Thoracic aorta (tissue), 2 donors: ENCODE measurements at places on chromosomes 12 and 14.

DNA sequence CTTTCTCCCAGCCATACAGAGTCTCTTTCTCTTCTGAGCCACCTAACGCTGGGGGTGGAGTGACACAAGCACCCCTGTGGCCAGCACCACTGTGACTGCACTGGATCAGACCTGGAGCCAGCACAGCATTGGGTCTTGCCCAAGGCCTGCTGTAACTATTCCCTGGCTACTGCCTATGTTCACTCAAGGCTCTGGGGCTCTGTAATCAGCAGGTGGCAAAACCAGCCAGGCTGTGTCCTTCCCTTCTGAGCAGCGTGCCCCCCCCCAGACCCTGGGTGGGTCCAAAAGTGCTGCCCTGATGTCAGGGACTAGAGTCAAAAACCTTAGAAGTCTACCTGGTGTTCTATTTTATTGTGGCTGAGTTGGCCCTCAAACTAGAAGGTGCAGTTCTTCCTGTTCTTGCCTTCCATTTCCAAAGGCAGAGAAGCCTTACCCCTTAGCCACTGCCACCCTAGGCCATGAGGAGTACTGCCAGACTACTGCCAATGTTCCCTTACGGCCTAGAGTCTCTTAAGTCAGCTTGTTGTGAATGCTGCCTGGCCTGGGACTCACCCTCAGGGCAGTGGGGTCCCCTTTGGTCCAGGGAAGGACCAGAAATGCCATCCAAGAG is 49.9 kb downstream of the PELI2 start:
- DNase-seq = no peak

- no peak for DNase-seq
These were observed 85.5 kb downstream of the CAPZA3 start for GRCh38 chr12:18823461-18823860.

DNA sequence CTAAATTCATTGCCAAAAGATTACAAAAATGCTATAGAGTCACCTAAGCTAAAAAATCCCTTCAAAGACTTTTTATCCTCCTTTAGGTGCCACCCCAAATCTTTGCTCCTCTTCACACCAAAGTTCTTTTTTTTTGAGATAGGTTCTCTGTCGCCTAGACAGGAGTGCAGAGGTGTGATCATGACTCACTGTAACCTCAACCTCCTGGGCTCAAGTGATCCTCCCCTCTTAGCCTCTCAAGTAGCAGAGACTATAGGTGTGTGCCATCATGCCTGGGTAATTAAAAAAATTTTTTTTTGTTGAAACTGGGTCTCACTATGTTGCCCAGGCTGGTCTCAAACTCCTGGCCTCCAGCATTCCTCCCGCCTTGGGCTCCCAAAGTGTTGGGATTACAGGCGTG is 47.9 kb downstream of the WDHD1 start:
- no peak for DNase-seq

DNA sequence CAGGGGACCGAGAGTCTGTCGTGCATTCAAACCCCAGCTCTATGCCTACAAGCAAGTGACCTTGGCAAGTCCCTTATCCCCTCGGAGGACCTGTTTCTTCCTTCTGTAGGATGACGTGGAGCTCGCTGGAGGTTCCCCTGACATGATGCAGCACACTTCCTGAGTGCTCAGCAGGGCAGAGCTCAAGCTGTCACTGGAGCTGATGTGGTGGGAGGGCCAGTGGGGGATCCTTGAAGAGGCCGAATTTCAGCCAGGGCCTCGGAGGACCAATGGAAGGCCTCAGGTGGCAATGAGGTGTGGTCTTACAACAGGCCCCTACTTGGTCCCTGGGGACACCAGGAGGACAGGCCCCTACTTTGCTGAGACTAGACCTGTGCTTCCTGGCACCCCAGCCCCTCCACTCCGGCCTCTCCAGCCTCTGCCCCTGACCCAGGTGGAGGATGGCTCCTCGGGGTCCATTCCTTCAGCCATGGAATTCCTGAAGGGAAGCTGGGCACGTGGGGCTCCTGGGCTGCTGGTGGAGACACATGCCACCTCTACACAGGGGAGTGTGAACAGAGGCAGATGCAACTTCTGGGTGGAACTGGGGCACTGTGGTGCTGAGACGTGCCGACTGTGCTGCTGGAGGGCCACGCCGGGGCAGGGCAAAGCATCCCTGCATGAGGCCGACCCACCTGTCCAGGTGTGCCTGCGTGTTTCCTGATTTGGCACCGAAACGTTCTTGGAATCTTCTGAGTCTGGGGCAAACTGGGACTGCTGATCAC is 18.7 kb upstream of the KIF26A start:
- DNase-seq = no peak

DNA sequence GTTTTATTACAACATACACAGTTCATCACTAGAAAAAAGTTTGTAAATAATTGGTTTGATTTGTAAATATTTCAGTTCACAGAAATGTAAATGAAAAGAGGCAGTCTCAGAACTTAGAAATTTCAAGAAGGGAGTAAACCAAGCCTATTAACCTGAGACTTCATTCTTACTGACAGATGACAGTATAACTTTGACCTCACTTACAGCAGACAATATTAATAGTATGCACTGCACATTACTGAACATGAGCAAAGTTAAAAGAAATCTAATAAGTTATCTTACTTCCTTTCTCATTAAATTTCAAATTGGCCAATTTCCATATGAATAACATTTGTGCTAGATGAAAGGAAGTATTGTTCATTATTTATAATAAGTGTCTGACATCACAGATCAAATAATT is 235.8 kb downstream of the SLC6A15 start:
- no peak for DNase-seq

DNA sequence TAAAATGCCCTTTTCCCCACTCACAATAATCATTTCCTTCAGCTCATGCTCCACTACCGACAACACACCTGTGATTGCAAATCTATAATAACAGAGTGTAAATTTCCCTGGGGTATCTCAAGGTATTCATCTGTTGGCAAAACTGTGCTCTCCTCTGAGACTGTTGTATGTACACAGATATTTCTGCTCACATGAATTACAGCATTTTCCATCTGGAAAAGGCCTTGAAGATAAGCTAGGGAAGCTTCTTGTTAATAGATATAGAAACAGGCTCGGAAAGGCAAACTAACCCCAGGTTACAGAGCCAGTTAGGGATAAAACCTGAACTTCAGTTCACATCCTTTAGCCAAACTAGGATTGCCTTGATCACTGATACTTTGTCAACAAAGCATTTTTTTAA is 210.4 kb upstream of the KRR1 start:
- DNase-seq = no peak

GRCh38 chr12:15801770-15802744 is 12.9 kb upstream of the EPS8 start:
- DNase-seq = no peak

DNA sequence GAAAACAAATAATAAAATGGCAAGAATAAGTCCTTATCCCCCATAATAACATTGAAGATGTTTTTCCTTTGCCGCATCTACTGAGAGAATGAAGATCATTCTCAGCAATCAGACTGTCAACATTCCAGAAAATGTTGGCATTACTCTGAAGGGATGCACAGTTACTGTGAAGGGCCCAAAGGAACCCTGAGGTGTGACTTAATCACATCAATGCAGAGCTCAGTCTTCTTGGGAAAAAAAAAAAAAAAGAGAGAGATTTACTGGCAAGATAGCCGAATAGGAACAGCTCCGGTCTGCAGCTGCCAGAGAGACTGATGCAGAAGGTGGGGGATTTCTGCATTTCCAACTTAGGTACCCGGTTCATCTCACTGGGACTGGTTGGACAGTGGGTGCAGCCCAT is 41.3 kb upstream of the OR6J1 start:
- no peak for DNase-seq
